H4 (cell line): ENCODE measurements at places on chromosomes 4 and X. TPM values are rescaled to one million over a fixed set of nuclear protein-coding genes. Genes with fewer than 3 reads are reported as not detected.

GRCh38 chr4:53905941-53906377 is 158.4 kb downstream of the CHIC2 start:
- DNase-seq = peak; percentile 56

DNA sequence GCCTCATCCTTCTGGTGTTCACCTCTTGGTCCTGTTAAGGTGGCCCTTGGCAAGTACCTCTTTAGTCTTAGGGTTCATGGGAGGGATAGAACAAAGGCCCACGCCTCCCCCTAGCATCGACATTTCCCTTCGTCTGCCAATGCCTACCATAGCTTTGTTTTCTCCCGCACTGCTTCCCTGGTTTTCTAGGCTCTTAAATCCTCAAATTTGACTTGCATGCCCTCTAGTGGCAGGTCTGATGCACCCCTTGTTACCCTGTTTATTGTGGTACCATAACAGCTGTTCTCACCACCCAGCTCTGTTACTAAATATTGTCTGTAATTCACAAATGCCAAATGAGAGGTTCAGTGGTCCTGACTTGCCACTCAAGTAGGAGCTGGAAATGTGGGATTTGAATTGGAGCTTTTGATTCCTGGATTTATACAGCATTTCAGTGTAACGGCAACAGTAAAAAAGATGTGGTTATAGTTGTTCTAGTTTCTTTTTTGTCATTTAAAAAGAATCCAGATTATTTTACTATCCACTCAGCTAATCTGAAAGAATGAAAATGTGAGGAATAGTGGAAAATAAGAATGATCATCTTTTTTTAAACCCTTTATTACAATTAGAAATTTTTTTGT is 100.1 kb downstream of the REPS2 start:
- peak; percentile 69 for DNase-seq

COL4A6 gene
- total RNA-seq = 0.21 and 0.58 TPM in 2 replicates

MAGEA2B gene
- total RNA-seq = 3.2 and 19.6 TPM in 2 replicates

ARHGAP36 gene
- 0.27 and 0.46 TPM in 2 replicates for total RNA-seq
